ENCODE measurements at places on chromosomes 6 and 20.

DNA sequence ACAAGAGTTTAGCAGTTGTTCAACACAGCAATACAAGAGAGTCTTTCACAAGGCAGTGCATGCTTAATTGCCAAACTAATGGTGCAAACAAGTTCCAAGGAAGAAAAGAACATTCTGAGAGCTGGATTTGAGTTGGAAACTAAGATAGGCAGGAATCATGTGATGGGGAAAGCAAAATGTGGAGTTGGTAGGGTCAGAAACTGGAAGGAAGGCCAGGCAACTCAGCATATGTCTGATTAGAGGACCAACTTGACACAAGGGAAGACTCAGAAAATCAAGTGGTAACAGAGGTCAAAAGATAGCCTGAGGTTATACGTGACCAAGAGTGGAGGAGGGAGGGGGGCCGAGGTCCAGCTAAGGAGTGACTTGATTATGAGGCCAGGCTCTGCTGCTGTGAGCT is 117.3 kb downstream of the SMLR1 start:
- no peak for DNase-seq

DNA sequence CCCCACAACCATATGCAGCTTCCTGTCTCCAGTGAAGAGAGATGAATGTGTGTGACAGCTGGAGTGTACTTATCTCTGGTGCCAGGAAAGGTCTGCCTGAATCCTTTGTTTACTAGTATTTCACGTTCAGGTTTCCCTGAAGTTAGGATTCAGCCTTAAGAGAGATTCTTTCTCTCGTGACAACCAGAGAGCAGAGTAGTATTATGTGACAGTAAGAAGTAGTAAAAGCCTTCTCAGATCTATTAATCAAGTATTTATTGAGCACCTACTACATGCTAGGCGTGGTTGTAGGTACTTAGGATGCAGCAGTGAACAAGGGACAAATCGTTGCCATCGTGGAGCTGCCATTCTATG is 949 bp downstream of the KIFC1 start:
- peak; percentile 14 for DNase-seq

DNA sequence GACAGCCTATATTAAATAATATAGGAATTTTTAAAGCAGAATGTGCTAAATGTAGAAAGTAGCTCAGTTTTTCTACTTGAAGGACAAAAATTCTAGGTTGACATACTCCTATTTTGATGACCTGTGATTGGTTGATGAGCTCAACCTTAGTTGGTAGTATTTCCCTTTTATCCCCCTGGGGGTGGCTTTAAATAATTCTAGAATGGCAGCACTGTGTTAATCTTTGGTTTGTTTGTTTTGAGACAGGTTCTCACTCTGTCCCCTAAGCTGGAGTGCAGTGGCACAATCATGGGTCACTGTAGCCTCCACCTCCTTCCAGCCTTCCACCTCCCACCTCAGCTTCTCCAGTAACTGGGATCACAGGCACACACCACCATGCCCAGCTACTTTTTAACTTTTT is 29.2 kb downstream of the FARS2 start:
- no peak for DNase-seq

DNA sequence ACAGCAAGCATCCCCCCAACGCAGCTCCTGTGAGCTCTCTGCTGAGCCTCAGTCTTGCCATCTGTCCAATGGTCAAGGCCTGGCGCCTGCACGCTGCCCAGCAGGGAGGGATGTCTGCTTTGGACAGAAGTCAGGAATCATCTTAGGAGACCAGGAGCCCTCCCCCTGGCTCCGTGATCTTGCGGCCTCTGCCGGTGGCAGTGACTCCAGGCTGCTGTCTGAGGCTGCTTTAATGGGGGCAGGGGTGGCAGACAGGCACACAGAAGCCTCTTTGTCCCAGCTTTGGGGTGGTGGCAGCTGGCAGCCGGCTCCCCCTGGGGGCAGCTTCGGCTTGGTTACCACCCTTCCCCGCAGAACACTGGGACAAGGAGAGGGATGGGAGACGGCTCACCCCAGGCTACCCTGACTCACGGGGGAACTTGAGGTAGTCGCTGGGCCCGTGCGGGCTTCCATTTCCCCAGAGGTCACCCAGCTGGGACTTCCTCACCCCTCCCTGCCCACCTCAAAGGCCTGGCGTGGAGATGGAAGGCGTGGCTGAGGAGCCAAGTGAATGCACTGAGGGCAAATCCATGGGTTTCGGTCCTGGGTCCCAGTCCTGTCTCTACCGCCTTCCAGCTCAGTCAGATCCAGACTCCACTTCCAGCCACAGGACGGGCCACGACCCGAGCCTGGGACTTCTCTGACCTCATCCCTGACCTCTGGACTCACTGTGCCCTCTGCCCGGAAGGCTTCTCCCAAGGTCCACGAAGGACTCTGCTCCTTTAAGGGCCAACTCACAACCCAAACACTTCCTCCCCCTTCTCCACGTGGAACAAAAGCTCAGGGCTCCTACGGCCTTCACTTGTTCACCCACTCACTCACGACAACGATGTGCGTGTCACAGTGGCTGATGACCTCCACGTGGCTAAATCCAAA is 14.8 kb downstream of the PEDS1 start:
- DNase-seq: no peak

GRCh38 chr20:47278907-47279348 is 77.6 kb downstream of the ZMYND8 start:
- DNase-seq: peak; percentile 21

DNA sequence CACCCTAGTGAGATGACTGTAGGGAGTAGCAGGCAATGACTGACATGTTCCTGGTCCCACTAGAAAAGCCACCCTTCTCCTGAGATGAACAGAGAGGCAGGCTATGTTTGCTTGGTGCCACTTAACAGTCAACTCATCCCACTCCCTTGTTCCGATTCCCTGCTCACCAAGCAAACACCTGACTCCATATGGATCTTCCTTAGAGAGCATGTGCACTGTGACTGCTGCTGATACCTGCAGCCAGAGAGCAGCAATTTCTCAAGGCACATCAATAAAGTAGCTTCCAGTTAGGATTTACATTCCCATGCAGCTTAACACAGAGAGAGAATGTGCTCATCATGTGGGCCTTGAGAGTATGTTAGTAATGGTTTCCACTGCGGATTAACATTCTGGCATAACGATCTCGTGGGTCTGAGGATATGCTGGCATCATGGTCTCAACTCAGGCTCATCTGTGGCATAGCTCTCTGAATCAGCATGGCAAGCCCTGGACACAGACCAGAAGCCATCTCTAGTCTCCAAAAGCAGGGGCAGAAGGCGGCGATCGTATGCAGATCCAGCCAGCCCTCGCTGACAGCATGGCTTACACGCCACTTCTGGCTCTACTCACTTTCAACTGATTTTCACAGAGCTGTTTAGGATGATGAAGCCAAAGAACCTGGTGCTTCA is 43.9 kb downstream of the ATXN1 start:
- no peak for DNase-seq

DNA sequence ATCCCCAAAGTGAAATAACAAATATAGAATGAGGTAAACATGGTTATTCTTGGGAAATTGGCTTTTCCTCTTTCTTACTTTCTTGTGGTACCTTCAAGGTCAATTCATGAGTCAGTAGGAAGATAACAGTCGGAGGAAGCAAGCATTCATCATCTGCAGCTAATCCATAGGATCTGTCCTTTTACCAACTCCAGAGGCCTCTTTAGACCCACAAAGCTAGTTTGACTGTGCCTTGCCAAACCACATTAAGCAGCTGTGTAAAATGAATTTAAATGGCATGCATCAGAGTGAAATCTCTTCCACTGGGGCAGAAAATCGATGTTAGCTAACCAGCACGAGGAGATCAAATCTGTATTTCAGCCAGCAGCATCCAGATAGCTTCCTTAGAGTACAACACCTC is 171.3 kb downstream of the TMEM242 start:
- no peak for DNase-seq

- DNase-seq: no peak
Observed at GRCh38 chr20:22830138-22830537, 205.0 kb upstream of the SSTR4 start.

DNA sequence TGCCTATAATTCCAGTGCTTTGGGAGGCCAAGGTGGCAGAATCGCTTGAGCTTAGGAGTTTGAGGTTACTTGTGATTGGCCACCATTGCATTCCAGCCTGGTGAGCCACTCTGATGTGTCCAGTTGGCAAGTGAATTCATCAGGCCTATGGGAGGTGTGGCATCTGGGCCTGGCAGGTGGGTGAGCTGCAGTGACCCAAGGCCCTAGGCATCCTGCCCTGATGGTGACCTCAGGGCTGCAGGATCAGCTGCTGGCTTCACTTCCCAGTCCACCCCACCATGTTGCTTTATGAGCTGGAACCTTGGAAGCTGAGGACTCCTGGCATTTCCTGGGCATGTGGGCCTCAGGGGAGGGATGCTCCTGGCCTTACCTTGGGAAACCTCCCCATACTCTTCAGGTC is 20.5 kb downstream of the RSPH9 start:
- peak; percentile 48 for DNase-seq

GRCh38 chr6:101178748-101179147 is 214.8 kb upstream of the GRIK2 start:
- DNase-seq: peak; percentile 42

- DNase-seq: no peak
Observed at GRCh38 chr20:34956751-34957472, 1.2 kb downstream of the MYH7B start.

DNA sequence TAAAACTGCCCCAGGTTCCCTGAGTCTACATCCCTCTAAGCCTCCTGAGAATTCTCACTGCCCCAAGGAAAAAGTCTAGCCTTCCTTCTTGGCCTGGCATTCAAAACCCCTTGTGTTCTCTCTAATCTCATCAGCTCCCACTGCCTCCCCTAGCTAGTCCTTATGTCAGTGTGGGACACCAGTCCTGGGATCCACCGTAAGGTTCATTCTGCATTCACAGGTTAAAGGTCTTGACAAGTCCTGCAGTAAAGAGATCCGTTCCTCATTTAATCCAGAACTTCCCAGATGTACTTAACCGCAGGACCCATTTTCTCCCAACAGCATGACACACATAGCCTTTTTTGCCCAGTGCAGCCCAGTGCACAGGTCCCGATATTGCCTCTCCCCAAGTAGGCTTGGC is 11.6 kb downstream of the MAPK13 start:
- DNase-seq: no peak

- DNase-seq: peak; percentile 42
Observed at GRCh38 chr20:52201395-52201794, 9.8 kb upstream of the ZFP64 start.

All from bronchial epithelial cell (primary cell).